ENCODE measurements at places on chromosomes 16 and 17.

DNA sequence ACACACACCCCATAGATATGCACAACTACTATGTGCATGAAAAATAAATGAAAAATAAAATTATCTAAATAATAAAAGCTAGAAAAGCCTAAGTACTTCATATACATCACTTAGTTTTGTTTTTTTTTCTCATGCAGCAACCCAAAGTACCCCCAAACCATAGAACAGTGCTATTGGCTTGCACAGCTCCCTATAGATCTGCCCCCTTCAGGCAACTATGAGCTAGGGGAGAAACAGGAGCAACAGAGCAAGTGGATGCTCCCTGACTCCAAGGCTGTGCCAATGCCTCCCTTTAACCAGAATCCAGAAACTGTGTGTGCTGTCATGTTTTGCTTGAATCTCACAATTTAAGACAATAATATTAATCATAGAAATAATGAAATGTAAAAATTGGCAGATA is 605.5 kb downstream of the TOX3 start:
- DNase-seq, result no peak

DNA sequence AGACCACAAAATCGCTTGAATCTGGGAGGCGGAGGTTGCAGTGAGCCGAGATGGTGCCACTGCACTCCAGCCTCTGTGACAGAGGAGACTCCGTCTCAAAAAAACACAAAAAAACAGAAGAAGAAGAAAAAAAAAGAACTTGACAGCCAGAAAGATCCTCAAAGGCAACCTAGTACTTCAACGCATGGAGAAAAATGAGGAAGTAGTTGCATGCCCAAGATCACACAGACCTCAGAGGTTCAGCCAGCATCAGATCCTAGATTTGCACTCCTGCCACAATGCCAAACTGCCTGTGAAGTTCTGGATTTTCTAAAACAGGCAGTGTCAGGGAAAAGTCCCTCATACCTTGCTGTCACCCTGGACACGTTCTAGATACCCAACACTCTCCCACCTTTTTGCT is 1.5 kb downstream of the ATPAF2 start:
- no peak for DNase-seq

GRCh38 chr17:80845069-80845862 is 146.4 kb upstream of the CHMP6 start:
- no peak for DNase-seq

- DNase-seq, result no peak
These were observed 10.3 kb downstream of the ITGAX start for GRCh38 chr16:31365131-31365865.

DNA sequence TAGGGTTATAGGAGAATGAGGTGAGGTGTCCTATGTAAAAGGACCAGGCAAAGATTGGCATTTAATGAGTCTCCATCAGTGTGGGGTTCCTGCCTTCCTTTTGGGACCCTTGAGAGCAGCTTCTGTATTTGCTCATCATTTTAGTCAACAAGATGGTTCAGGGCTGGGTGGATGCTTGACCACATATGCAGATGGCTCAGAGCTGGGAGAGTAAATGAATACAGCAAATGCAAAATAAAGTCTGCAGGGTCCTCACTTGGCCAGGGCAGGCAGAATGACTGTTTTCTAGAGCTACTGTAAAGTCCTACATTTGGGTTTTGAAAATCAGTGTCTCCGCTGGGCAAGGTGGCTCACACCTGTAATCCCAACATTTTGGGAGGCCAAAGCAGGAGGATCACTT is 57.2 kb upstream of the ETV4 start:
- no peak for DNase-seq

DNA sequence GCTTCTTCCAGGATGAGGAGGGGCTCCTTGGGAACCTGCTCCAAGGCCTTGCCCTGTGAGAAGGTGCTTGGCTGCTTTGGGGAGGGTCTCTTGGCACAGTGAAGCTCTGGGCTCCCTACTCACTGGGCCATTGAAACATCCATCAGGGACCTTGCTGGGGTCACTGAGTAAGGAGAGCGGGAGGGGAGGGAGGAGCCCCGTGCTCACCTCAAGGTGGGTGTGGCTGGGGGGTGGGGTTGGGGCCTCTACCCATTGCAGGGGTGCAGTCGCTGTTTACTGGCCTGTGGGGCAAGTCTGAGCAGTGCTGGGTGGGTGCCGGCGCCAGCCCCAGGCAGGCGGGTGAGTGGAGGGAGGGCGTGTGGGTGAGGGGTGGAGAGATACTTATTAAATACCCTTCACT is 9.9 kb downstream of the TNS4 start:
- DNase-seq, result no peak

DNA sequence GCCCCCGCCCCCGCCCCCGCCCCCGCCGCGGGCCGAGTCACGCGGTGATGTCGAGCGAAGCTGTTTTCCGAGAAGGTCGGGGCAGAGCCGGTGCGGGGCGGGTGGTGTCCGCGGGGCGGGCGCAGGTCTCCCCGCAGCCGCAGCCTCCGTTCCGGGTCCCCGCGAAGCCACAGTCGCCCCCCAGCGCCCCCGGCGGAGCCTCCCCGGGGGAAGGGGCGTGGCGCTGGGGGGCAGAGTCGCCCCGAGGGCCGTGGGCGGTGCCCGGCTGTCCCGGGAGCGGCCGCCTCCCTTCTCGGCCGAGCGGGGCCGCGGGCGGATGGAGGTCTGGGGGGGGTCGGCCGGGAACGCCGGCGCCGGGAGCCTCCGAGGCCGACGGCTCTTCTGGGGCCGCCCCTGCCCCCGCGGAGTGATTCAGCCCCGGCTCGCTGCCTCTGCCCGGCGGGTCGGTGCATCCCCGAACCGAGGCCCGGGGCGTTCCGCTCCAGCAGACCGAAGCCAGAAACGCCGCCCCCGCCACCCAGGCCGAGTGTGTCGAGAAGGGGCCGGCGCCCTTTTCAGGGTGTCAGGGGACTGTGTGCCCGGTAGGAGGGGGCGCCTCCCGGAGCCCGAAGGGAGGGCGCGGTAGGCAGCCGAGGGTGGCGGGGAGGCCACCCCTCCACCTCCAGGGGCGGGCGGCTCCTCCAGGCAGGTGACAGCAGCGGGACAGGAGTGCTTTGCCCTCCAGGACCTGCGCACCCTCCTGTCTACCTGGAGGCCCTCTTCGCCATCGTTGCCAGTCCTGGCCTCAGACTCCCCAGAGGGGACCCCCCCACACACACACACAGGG is 1.7 kb downstream of the METRNL start:
- DNase-seq, result no peak

- DNase-seq, result no peak
These were observed 91.9 kb upstream of the CBX4 start for GRCh38 chr17:79930877-79931816.

GRCh38 chr17:30398328-30399041 is 19.8 kb downstream of the CPD start:
- DNase-seq, result no peak

GRCh38 chr16:22648941-22649340 is 138.2 kb downstream of the NPIPB5 start:
- DNase-seq, result no peak

- no peak for DNase-seq
These were observed 2.9 kb downstream of the UBB start for GRCh38 chr17:16383772-16384287.

- no peak for DNase-seq
These were observed 109.3 kb upstream of the TNRC6C start for GRCh38 chr17:77849239-77849638.

GRCh38 chr16:30009990-30010843 is 610 bp downstream of the DOC2A start:
- no peak for DNase-seq

- no peak for DNase-seq
These were observed 114.0 kb upstream of the ZFHX3 start for GRCh38 chr16:73161977-73162376.

GRCh38 chr17:18992454-18993130 is 12.0 kb downstream of the FAM83G start:
- DNase-seq, result no peak

DNA sequence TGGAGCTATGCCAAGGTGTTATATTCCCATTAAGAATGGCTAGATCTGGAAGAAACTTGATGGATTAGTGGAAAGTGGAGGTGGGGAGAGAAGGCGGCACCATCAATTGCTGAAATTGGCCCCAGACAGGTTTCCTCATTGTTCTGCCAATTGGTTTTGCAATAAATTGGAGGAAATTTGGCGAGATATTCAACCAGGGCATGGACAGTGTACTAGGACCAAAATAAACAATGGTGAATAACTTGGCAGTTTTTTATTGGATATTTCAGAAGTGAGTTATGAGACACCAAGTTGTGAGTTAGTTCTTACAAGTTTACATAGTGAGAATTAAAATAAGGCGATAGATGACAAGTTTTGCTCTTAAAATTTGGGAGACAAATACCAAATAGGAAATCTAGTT is 41.1 kb upstream of the SOX9 start:
- no peak for DNase-seq

- no peak for DNase-seq
These were observed 3.2 kb downstream of the SOST start for GRCh38 chr17:43755389-43755875.

GRCh38 chr16:82134846-82135245 is 35.2 kb downstream of the MPHOSPH6 start:
- DNase-seq, result no peak

DNA sequence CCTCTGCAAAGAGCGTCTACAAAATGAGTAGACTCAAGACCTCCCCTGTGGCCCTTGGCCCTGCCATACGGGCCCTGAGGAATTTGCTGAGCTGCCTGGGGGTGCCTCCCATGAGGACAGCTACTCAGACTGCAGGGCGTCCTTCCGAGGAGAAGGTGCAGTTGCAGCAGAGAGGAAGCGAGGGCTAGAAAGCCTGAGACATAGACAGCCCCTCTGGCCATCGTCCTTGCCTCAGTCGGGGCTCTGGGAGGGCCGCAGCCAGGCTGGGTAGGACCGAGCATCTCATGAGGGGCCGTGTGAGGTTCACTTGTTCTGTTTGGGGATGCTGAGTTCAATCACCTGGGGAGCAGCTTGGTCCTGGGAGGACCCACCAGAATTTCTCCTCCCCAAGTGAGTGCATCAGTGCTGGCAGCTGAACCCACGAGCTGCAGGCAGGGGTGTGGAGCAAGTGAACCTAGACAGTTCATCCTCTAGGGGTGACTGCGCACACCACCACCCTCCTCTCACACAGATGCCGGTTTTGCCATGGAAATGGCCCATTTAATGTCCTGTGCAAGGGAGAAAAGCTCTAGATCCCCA is 20.3 kb downstream of the RAB11FIP4 start:
- no peak for DNase-seq

DNA sequence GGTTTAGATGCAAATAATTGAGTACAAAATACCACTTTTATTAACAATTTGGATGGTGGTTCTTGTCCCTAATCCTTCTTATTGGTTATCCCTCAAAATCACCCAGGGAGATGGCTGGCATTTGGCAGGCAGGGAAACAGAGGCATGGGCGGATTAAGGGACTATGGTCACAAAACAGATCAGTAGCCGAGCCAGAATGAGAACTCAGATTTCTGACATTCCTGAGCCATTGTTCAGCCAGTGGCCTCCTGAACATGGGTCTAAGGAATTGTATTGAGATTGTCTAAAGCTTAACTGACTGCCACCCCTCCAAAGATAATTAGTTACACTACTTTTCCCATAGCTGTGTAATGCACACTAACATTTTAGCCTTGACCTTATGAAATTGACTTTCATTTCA is 88.4 kb downstream of the CHD9NB start:
- no peak for DNase-seq

DNA sequence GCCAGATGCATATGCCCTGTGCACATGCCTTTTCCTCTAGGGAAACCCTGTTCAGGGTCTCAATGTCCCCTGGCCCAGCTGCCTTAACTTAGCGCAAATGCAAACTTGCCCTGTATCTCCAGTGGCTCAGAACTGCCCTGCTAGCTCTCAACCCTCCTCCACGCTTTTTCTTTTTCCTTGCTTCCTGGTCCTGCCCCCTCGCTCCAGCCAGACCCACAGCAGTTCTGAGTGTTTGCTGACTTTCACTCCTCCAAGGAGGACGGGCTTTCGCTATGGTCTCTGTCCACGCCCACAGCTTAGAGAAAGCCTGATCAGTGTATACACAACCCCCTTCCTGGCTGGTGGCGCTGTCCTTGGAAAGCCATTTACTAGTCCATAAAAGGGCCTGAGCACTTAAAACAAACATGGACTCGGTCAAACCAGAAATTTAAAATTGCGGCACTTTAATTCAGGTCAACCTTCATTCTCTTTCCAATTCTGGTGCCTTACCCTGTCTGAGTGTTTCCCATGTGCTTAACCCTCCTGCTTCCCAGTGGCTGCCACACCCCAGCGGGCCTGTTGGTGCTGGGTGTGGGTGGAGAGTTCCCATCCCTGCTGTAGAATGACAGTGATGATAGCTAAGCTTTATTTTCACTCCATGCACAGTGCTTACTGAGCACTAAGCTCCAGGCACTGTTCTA is 15.6 kb upstream of the TMEM98 start:
- peak; percentile 58 for DNase-seq

DNA sequence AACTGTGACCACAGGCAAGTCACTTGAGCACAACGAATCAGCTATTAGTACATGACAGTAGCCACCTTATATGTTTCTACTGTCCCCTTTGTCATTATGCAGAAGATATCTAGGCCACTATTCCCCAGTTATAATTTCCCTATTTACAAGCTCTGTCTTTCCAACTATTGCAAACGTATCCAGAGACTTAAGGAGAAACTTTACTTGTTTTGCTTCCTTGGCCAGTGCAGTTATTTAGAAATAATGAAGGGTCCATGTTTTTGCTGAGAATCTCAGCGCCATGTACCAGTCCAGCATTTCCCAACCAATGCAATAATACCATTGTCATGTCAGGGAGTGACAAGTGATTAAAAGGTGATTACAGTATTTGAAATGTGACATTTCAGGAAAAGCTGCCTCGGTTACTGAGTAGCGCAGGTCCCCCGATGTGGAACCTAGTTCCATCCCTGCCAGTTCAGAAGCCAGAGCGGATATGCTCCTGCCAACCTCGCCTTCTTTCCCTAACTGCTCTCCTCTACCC is 743 bp downstream of the ZNF624 start:
- no peak for DNase-seq

- no peak for DNase-seq
These were observed 362 bp downstream of the KLHDC4 start for GRCh38 chr16:87765473-87765775.

- DNase-seq, result no peak
These were observed 4.1 kb downstream of the BICDL2 start for GRCh38 chr16:3032624-3033023.

DNA sequence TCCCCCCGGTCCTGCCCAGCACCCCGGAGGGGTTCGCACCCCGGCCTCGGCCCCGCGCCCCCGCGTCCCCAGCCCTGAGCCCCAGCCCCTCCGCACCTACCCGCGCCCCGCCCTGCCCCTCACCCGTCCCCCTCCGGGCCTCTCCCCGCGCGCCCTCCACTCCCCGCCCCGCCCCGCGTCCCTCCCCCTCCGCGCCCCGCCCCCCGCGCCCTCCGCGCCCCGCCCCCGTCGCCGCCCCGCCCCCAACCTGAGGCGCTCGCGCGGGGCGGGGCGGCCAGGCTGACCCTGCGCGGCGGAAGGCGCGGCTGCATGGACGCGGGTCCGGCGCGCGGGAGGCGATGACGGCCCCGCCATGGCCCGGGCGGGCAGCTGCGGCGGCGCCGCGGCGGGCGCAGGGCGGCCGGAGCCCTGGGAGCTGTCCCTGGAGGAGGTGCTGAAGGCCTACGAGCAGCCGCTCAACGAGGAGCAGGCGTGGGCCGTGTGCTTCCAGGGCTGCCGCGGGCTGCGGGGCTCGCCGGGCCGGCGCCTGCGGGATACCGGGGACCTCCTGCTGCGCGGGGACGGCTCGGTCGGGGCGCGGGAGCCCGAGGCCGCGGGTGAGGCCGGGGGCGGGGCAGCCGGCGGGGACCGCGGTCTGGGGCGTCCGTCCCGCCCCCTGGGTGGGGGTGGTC is at the start of gene SPIRE2:
Gene SPIRE2, plus strand, starts transcription at position 277 of the 671 bp plus-strand sequence. Its CDS starts 76 bp downstream, at position 353.
- no peak for DNase-seq

- DNase-seq, result no peak
These were observed 931.6 kb upstream of the GOT2 start for GRCh38 chr16:59665618-59666220.

- DNase-seq, result no peak
These were observed 1.4 kb downstream of the GCSH start for GRCh38 chr16:81094771-81095251.
